Hippocampal formation (tissue), 2 donors: ENCODE measurements at places on chromosomes 12 and 14.

DNA sequence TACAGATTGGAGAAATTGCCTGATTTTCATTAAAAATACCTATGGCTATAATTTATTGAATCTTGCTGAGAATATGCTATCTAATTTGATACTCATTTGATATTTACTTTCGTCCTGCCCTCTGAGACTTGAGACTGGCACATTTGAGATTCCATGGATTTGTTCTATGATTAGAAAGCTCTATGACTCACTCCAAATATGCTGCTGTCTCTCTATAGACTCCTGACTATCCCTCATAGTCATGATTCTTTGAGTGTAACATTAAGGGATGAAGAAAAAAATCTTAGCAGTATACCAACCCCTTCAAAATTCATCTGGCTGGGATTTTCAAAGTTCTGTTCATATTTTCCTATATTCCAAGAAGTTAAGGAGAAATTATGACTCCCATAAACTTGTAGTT lies 191.9 kb downstream of the LRIG3 start:
- DNase-seq, result no peak

GRCh38 chr12:112734859-112735695 lies 56.5 kb upstream of the RPH3A start:
- DNase-seq, result no peak

- no peak for DNase-seq
Measured at GRCh38 chr12:76855271-76855670, 23.5 kb downstream of the CSRP2 start.

GRCh38 chr12:4274396-4275015 lies 944 bp downstream of the CCND2 start:
- no peak for DNase-seq

DNA sequence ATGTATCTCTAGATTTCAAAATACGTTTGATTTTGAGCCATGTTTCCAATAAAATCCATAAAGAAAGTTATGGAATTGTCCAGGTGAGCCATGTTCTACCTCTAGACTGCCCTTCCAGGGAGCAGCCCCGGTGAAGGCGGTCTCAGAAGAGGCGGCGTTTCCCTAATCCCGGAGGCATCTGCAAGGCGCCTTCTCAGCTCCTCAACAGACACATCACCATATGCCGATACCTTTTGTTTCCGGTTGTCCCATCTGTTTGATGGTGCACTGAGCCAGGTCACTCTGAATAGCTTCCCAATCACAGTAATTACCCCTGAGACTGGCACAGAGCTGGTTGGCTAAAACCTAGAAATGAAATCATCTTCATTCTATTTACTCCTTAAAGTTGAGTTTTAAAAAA lies 305.5 kb upstream of the FKBP4 start:
- no peak for DNase-seq

DNA sequence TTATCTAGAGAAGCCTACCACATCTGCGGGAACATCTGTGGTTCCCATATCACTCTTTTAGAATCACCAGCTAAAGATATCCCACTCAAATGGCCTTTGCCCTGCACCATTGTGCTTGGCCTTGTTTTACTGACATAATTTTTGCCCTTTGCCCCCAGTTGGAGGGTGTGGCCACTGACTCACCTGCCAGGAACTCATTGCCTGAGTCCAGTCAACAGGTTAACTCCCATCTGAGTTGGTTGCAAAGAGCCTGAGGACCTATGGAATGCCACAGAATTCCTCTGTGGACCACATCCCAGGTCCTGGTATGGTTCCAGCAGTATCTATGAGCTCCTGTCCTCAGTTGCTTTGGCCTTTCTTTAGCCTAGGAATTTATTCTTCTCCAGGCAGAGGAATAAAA lies 55.7 kb upstream of the PTGR2 start:
- no peak for DNase-seq

- no peak for DNase-seq
Measured at GRCh38 chr12:106941481-106942156, 14.1 kb upstream of the TMEM263 start.

DNA sequence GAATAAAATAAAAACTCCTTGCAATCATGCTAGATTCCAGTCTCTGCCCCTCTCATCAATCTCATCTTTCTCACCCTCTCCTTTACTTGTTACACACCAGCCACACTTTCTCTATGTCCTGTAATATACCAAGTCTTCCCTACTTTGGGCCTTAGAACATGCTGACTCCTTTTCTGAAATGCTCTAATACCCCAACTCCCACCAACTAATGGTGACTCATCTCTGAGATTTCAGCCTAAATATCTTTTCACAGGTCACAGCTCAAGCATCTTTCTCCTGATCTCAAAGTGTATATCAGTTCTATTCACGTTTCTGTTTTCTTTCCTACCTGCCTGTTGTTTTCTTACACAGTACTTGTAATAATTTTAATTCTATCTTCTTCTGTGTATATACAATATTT lies 378.9 kb upstream of the PRICKLE1 start:
- DNase-seq, result no peak

GRCh38 chr12:3644104-3644503 lies 108.8 kb downstream of the CRACR2A start:
- no peak for DNase-seq

GRCh38 chr14:99233222-99234035 lies 38.6 kb downstream of the BCL11B start:
- DNase-seq, result no peak

GRCh38 chr14:93775744-93776143 lies 12.5 kb downstream of the PRIMA1 start:
- DNase-seq, result no peak

- no peak for DNase-seq
Measured at GRCh38 chr14:63993992-63994391, 141.2 kb downstream of the SYNE2 start.

DNA sequence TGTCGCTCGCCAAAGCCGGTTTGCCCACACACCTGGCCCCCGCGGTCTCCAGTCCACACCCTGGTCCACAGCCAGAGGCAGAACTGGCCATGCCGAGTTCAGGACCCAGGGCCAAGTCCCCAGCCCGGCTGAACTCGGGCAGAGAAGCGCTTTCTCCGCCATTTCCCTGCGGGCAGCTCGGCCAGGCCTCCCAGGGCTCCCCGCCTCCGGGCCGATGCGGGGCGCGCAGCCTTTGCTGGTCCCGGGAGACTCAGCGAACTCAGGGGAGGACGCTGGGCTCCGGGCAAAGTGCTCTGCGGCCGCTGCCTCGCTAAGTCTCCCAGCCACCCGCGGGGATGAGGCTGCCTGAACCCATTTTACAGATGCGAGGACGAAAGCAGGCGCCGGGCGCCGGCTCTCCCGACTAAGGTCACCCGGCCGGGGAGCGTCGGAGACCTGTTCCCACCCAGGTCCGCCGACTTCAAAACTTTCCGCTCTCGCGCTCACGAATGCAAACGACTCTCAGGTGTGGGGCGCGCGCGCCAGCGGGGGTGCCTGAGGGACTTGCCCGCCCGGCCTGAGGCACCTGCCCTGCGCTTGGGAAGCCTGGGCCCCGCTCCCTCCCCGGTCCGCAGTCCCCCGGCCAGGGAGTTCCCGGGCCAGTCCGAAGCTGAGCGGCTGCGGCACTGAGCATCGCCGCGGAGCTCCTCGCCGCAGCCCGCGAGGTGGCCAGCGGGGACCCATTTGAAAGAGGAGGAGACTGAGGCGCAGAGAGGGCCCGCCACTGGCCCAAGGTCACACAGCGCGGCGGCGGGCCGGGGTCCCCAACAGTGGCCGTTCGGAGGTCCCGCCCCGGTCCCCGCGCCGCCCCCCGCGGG lies 627 bp downstream of the TESC start:
- DNase-seq, result no peak

DNA sequence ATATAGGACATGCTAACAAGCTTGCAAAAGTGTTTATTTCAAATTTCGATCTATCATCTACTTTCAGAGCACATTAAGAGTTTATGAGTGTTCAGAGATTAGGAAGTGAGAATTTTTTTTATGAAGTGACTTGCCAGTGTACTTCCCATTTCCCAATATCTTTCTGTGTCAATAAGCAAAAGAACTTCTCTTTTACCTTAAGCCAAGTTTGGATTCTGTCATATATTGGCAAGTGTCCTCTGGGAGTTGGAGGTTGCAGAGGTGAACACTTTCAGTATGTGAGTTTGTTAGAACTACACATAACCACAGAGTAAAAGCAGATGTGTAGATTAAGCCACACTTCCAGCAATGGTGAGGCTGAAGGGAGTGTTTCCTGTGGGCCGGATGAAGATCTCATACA lies 16.6 kb upstream of the KLRF1 start:
- no peak for DNase-seq

GRCh38 chr14:94066089-94066676 lies 14.8 kb downstream of the DDX24 start:
- DNase-seq, result no peak

DNA sequence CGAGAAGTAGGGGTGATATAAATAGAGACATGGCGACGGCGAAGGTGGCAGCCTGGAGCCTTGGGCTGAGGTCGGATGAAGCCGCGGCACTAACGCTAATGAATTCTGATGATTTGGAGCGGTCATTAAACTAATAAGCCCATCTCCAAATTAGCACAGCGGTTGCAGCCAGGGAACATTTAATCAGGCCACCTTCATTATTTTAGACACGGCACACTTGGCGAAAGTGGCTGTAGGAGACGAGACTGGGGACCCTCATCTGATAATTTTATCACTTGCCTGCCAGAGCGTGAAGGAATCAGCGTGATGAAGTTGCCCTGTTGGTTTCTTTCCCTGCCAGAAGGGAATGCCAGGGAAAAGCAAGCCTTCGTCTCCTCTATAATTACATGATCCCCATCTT lies 664.3 kb upstream of the TBX3 start:
- no peak for DNase-seq

DNA sequence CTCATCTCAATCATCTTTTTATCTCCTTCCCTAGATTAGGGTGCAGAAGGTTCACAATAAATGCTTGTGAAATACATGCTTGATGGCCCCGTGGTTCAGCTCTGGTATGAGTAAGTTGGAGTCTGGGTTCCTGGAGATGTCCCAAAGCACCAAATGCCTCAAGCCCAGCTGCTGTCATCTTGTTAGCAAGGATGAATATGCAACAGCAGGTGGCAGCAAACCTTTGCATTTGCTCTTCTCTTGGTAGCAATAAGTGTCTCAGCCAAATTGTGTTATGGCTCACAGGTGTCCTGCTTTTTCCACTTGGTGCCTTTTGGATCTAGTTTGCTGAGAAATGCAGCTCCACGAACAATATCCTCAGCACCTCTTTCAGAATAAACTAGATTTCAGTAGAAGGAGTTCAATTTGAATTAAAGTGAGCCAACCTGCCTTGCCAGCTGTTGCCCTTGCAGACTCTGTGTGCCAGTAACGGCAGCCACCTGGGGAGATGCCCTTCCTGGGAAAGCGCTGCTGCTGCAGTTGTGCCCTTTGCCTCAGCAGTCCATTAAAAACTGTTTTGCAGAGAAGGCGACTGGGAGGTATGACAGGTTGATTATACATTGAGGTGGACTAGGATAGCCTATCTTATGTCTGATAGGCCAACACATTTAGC lies 417.3 kb downstream of the SNAPC1 start:
- peak; percentile 65 for DNase-seq

DNA sequence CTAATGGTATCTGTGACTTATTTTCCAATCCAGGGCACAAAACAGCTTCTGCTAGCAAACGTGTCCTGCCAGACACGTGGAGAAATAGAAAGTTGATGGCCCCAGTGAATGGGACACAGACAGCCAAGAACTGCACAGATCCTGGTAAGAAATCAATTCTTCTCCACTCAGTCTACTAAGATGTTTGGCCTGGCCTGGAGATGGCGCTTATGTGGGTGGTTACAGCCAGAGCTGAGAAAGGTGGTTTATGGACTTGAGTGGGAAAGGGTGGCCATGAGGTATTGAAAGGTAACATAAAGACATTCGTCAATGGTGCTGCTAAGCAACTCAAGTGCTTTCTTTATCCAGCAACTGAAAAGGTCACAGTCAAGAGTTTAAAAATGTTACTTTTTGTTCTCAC lies 2.9 kb downstream of the SLC24A4 start:
- no peak for DNase-seq

DNA sequence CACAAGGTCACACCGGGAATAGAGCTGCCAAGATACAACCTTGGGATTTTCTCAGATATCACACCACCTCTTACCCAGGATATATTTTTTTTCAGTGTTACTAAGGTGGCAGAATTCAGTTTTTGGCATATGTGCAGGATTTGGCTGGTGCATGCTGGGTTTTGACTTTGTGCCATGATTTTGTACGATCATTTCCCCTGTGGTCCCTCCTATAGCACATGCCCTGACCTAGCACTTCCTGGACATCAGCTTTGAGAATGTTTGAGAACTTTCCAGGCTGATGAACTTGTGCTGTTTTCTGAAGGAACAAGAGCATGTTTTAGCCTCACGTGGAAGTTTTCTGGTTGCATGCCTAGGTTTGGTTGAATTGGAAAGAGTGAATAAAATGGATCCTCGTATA lies 11.0 kb upstream of the TBPL2 start:
- no peak for DNase-seq

DNA sequence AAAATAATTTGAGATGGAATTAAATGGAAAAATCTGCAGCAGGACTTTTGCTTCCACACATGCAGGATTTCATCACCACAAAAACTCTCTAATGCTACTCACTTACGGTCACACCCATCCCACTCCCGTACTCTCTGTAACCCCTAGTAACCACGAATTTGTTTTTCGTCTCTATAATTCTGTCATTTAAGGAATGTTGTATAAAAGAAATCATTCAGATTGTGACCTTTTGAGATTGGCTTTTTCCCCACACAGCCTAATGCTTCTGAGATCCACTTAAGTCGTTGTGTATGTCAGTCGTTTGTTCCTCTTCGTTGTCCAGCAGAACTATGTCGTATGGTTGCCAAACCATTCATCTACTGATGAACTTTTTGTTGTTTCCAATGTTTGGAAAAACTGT lies 19.8 kb upstream of the PZP start:
- no peak for DNase-seq

DNA sequence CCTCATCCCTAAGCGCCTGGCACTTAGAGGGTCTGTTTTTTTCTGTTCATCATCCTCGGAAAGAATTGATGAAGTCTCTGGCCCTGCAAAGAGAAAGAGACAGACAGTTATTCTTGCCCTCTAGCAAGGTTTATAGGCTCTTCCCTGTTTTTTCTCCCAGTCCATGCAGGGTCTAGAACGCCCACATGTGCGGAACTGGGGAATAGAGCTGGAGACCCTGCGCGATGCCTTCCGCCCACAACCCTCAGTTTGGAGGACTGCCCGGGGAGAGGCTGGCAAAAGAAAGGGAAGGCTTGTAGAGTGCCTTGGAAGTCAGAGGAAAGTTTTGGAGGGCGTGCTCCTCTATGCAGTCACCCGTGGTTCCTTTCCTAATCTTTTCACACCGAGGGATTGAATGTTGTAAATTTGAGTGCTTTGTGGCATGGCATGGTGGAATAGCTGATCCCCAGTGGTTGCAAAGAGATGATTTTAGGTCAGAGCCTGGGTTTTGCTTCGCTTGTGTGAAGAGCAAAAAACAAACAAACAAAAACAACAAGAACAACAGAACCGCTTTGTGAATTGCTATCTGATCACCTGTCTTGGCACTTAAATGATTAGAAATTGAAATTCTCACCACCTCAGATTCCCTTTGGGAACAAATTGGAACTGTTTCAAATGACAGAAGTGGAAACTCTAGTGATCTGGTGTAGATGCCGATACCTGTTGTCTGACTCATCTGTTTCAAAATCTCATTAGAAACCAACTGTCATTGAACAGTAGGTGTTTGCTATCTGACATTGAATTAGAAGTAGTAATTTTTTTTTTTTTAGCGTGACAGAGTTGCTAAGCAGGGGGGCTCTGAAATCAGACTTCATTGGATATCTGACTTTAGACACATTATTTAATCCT lies 947 bp downstream of the GAS2L3 start:
- DNase-seq, result no peak
